AG10803 (cell line): ENCODE measurements at places on chromosomes 12 and 14.

DNA sequence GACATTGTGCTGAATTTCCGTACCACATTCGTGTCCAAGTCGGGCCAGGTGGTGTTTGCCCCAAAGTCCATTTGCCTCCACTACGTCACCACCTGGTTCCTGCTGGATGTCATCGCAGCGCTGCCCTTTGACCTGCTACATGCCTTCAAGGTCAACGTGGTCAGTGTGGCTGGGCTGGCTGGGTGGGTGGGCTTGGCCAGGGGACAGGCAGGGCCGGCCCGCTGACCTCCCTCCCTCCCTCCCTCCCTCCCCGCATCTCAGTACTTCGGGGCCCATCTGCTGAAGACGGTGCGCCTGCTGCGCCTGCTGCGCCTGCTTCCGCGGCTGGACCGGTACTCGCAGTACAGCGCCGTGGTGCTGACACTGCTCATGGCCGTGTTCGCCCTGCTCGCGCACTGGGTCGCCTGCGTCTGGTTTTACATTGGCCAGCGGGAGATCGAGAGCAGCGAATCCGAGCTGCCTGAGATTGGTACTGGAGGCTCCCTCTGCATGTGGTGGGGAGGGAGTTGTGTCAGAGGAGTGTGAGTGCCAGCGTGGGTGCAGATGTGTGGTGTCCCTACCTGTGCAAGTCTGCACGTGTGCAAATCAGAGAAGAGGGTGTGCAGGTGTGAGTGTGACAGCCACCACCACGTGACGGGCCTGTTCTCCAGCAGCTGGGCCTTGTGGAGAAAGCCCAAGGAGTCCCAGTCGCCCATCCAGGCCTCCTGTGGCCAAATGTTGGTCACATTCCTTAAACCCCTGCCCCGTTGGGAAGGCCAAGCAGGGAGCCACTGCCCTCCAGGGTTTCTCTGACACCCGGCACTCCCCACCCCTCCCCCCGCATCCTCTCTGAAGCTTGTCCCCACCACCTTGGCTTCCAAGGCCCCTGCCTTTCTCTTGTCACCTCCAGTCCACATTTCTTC, 5.3 kb downstream of the KCNH3 start:
- DNase-seq, result no peak

DNA sequence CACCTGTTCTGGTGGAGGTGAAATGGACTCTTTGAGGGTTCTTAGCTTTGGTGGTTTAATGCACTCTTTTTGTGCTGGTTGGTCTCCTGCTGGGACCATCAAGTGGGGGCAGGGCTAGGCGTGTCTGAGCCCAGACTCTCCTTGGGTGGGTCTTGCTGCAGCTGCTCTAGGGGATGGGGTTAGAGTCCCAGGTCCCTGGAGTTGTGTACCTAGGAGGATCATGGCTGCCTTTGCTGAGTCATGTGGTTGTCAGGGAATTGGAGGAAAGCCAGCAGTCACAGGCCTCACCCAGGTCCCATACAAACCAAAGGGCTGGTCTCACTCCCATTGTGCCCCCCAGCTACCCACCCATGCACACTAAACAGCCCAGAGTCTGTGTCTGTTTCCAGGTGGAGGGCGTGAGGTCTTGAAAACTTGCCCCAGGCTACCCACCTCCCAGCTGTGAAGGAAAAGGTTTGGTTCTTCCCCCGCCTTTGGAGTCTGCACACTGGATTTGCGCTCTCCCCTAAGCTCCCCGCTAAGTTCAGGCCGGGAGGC, 387.7 kb downstream of the TMTC2 start:
- no peak for DNase-seq

DNA sequence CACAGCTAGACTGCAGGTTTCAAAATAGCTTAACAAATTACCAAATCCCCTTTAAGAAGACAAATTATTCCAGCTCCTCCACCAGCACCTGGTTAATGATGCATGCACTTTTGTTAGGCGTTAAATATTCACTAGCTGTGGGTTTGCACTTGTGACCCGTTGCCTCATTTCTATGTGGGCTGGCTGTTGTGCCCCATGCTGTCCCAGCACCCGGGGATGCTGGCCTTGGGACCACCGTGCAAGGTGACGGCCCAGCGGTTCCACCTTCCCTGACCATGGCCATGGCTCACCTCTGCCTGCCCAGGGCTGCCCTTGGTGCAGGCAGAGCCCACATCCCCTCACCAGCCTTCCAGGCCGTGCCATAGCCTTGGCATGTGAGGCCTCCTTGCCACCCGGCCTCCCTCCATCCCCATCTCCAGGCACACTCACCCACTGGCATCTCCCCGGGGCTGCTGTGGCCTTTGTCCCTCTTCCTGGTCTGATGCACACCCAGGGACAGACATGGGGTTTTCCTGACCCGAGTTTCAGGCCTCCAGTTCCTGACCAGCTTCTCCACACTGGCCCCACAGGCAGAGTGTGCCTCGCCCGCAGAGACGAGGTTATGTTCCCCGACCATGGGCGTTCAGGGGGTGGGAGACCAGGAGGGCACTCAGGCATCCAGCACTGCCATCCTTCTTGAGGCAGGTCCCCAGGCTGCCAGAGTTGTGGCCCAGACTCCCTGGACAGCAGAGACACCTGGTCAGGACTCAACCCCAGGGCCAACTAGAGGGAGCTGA, 20.3 kb upstream of the C14orf180 start:
- DNase-seq, result no peak

DNA sequence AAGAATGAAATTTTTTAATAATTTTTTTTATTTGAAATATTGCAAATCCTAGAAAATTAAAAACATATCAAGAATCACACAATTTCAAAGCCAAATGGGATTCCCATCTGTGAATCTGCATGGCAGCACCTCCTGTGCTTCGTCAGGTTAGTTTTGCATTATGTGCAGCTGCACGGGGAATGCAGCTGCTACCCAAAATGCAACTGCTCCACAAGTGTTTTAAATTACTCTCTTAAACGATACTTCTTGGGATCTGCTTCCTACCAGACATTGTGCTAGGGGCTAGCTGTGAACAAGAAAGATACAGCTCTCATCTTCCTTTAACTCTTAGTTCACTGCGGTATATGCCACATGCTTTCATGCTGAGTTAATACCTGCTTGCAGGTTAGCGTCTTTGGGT, 154.2 kb downstream of the CRADD start:
- DNase-seq, result no peak

DNA sequence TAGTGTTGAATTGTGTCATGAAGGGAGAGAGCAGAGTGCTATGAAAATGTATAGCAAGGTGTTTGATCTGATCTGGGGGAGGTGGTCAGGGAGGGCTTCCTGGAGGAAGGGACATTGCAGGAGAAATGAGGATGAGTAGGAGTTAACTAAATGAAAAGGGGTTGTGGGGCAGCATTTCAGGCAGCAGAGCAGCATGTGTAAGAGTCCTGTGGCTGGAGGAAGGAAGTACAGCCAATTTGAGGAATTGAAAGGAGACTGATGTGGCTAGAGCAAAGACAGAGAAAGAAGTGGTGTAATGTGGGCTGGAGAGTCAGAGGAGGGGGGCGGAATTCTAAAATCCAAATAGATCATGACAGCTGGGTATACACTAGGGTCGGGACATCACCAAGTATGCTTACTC, 20.5 kb downstream of the NPC2 start:
- no peak for DNase-seq

DNA sequence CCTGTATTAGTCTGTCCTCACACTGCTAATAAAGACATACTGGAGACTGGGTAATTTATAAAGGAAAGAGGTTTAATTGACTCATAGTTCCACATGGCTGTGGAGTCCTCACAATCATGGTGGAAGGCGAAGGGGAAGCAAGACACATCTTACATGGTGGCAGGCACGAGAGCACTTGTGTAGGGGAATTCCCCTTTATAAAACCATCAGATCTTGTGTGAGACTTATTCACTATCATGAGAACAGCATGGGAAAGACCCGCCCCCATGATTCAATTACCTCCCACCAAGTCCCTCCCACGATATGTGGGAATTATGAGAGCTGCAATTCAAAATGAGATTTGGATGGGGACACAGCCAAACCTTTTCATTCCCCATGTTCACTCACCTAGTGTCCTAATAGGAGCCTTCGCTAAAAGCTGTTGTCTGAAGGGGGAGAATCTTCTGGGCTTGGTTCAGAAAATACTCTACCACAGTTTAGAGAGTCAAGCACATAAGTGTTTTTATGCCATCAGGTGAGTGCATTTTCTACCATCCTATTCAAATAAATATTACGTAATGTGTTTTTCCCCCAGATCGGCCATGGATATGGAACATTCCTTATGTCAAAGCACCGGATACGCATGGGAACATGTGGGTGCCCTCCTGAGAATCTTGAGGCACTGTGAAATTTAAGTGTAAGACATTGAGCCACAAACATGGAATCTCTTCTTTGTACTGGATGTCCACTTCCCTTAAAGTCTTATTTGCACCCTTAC, 19.1 kb upstream of the KCNK13 start:
- DNase-seq, result no peak

DNA sequence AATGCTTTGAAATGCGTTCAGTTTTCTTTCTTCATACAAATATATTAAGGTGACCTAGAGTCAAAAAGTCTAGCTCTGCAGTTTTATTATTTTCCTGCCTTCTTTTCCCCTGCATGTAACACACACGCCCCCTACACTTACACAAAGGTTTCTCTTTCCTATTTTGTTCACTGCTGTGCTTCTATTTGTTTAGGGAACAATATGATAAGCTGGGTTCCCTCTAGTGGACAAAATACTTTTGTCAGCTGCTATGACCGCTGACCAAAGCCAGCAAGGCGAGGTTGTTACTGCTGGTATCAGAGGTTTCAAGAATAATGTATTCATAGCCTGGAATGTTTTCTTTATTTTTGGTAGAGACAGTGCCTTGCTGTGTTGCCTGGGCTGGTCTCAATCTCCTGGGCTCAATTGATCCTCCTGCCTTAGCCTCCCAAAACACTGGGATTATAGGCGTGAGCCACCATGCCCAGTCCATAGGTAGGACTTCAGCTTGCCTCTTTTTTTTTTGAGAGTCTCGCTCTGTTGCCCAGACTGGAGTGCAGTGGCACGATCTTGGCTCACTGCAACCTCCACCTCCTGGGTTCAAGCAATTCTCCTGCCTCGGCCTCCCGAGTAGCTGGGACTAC, 33.4 kb downstream of the FNTB start:
- DNase-seq, result peak; percentile 84

DNA sequence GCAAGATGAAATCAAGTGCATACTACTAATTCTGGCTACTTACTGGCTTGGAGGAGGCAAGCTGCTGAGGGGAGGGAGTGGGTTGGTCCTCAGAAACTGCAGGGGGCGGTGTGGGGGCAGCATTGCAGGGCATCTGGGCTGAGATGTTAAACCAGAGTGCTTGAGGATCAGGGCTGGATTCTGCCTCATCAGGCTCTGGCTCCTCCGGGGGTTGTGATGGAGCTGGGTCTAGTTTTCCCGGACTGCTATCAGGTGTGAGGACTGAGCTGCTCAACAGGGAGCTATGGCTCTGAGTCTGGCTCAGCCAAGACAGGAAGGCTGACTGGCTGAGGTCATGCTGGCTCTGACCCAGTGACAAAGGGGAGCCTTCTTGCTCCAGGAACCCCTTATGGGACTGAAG, 28.6 kb downstream of the BAZ2A start:
- DNase-seq, result no peak

DNA sequence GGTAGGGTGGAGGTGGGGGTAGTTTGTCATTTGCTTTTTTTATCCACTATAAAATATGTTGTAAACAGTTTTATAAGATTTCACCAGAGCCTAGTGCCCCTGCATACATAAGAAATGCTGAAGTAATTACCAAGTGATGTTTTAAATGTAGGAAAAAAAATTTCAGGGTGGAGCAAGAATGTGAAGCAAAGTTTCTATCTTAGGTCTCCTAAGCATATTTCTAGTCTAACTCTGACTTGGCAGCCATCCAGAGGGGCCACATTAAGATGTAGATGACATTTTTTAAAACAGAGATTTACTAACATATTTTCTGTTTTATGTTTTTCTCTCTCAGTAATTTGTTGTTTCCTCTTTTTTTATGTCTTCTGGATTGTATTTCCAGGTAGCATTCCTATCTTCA, 15.8 kb upstream of the KRAS start:
- DNase-seq, result peak; percentile 55

- DNase-seq, result no peak
Measured at GRCh38 chr12:110253176-110253575, 27.9 kb upstream of the ATP2A2 start.

- no peak for DNase-seq
Measured at GRCh38 chr12:5913387-5913786, 31.7 kb downstream of the ANO2 start.

DNA sequence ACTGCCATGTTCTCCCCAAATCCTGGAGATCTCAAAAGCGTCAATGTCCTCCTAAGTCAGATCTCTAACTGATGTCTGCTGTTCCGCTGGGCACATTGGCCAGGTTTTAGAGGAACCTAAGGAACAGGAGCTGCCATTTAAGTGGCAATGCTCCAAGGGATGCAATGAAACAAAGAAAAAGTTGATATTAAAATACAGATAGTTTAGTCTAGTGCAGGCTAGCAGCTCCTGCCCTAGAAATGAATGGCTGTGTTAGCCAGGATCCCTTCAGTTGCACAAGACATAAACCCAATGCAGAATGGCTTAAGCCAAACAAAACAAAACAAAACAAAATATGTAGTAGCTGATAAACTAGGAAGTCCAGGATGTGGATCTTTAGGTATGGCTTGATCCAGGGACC, 144.1 kb downstream of the HMGA2 start:
- DNase-seq, result no peak

- peak; percentile 19 for DNase-seq
Measured at GRCh38 chr12:76558684-76559399, 729 bp downstream of the OSBPL8 start.

DNA sequence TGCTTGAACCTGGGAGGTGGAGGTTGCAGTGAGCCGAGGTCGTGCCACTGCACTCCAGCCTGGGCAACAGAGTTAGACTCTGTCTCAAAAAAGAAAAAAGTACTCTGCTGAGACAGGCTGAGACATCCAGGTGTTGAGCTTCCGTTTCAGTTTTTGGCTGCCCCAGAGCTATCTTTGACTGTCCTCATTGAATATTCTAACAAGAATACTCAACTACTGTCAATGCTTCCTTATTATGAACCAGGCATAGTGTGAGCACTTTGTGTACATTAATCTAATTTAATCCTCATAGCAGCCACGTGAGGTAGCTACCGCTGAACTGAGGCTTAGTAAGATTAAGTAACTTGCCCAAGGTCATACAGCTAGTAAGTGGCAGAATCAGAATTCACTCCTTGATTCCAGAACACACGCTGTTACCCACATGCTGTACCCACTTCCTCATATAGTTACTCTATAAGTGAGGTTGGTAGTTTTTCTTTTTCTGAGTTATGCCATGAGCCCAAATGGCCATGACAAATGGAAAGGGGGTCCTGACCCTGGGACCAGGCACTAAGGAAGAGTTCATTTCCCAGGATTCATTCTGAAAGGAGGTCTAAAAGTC, 11.3 kb downstream of the ALDH1L2 start:
- no peak for DNase-seq

DNA sequence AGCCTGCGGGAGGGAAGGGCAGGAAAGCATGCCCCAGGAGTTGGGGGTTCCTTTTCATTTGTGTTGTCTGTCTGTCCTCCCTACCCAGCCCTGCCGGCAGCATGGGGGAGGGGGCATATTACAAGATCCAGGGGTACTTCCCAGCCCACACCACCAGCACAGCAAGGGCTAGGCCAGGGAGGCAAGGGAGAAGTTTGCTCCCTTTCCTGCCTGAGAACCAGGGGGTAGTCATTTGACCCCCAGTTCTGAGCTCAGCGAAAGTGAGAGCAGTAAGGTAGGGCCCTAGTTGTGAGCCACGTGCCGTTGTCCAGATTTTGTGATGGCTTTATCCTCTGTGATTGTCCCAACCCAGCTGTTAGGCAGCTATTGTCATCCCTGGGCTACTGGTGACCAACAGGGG, 364.7 kb downstream of the BCL11B start:
- DNase-seq, result no peak
